NCI-H1105 treated with DMSO at 0.1 percent for 48 hours (cell line): ENCODE measurements at places on chromosomes 3 and 15.

DNA sequence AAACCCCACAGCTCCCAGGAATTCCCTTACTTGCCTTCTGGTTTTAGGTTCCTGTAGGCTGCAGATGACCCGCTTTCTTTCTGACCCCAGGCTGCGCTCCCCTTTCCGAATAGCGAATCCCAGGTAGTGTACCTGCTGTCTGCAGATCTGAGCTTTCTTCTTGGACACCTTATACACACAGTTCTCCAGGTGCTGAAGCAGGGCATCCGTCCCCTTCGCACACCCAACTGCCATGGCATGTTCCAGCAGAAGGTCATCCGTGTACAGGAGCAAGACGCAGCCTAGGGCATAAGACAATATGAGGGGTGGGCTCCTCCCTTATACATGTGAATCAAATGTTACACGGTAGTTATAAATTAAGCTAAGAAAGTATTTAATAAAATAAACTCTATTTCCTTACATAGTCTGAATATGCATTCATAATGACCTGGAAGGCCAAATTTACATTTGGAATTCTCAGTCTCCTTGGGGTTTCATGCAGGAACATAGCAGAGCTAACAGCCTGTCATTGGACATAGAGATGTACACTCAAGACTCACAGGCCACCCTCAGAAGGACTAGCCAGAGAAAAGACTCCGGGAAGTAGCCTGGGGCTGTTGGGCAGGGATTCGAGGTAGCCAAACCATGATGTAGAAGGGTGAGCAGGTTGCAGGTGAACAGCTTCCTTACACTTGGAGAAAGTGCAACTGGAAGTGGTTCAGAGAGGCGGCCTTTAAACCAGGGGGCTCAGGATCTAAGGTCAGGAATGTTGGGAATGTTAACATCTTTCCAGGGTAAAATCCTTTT is 8.2 kb upstream of the DNAAF4 start:
- no peak for DNase-seq

GRCh38 chr3:189636048-189636447 is 4.9 kb downstream of the TP63 start:
- DNase-seq, result no peak

DNA sequence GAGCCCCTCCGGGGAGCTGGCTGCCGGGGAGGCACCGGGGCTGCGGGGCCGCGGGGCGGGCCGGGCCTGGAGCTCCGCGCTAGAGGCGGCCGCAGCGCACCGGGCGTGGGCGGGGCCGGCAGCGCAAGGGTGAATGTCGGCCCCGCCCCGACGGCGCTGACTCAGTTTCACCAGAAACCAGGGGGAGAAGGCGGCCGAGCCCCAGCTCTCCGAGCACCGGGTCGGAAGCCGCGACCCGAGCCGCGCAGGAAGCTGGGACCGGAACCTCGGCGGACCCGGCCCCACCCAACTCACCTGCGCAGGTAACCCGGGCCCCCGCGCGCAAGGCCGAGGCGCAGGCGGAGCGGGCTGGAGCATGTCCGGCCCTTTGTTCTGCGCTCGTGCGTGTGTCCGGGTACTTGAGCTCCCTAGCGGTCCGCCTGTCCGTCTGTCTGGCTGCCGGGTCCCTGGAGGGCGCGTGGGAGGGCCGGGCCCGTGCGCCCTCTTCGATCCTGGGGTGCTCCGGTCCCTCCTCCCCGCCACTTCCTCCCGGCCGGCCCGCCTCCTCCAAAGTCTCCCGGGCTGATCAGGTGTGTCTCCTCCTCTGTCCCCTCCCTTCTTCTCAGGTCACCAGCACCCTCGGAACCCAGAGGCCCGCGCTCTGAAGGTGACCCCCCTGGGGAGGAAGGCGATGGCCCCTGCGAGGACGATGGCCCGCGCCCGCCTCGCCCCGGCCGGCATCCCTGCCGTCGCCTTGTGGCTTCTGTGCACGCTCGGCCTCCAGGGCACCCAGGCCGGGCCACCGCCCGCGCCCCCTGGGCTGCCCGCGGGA is at the start of gene SPINT1:
Gene SPINT1, plus strand, starts transcription at position 164 of the 811 bp plus-strand sequence. Its CDS starts 507 bp downstream, at position 671.
- DNase-seq, result peak; percentile 27

DNA sequence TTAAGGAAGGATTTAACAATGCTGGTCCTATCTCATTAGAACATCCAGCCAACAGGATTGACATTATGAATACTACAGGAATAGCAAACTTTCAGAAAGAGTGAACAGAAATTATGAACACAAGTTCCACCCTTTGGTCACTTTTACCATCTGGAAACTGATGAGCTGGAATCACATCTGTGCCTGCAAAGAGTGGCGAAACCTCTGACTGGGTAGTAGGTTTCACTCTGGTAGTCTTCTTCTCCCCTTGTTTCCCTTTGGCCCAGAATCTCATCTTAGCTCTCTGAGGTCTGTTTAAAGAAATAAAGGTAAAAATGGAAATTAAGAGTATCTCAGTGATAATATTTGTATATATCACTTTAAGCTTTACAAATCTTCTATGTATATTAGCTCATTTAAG is 73.1 kb downstream of the NR2E3 start:
- DNase-seq, result no peak

- DNase-seq, result no peak
These were observed 26.2 kb upstream of the IL20RB start for GRCh38 chr3:136931606-136932005.

DNA sequence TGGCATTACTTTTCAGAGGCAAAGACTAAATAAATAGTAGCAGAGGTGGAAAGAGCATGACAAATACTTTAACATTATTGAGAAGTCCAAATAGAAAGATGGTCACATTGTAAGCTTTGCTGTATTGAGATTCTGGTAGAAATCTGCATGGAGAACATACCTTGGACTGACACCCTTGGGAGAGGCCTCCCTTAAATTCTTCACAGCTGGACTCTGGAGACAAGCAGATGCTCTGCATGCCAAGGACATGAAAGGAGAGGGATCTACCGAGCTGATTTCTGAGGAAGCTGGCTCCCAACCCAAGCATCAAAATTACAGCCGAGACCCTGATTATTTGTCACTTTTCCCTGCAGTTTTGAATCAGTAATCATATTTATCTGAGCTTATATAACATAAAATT is 212.5 kb upstream of the COL8A1 start:
- no peak for DNase-seq

GRCh38 chr3:51282931-51283330 is 102.2 kb upstream of the MANF start:
- no peak for DNase-seq

GRCh38 chr3:122773944-122774509 is 19.6 kb downstream of the HSPBAP1 start:
- DNase-seq, result no peak

GRCh38 chr15:52462806-52463360 is 65.8 kb downstream of the MYO5A start:
- no peak for DNase-seq

GRCh38 chr3:23994244-23994569 is 49.1 kb downstream of the NR1D2 start:
- DNase-seq, result no peak

DNA sequence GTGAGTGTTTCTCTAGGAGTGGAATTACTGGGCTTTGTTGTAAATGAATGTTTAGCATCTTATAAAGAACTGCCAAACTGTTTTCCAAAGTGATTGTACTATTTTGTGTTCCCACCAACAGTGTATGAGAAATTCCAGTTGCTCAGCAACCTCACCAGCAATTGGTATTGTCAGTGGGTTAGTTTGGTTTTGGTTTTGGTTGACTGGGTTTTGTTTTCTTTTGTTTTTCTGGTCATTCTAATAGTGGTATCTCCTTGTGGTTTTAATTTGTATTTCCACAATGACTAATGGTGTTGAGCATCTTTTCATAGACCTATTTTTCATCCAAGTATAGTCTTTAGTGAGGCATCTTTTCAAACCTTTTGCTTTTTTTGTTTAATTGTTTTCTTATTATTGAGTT is 27.1 kb downstream of the FILIP1L start:
- DNase-seq, result no peak

DNA sequence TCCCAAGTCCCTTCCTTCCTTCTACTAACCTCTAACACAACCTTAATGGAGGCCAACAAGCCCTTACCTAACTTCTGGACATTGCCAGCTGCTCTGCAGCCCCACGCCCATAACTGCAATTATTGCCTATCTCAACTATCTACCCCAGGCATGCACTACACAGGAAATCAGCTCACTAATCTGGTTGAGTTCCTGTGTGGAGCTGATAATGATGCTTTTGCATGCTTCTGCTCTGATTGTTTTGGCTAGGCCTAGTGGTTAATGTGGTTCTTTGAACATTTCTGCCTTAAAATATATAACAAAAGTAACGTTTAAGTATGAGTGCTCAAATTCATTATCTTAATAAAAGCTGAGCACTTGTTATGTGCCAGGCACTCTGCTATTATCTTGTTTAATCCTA is 463.9 kb downstream of the MFSD1 start:
- DNase-seq, result no peak

DNA sequence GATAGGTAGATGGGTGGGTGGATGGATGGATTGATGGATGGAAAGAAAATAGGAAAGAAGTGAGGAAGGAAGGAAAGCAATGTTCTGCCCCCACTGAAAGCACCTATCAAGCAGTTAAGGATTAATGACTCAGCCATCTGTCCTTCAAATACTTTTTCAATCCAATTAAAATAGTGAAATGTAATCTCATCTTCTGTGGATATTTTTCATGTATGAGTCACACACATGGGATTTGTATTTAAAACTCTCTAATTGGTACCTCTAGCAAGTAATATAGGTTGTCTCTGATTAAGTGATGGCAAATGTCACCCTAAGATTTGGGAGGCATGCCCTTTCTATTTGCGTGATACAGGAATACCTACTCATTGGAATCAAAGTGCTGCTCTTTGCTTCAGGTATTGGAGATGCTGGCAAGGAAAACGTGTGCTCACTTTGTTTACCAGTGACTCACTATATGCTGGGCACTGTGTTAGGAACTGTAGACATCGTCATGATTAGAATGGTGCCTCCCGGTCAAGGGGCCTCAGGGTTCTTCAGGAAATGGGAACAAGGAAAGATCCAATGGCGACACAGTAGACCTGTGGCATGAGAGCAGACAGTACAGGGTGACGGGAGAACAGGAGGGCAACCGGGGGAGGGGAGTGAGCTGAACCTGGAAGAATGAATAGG is 230.1 kb downstream of the CLSTN2 start:
- DNase-seq, result no peak

DNA sequence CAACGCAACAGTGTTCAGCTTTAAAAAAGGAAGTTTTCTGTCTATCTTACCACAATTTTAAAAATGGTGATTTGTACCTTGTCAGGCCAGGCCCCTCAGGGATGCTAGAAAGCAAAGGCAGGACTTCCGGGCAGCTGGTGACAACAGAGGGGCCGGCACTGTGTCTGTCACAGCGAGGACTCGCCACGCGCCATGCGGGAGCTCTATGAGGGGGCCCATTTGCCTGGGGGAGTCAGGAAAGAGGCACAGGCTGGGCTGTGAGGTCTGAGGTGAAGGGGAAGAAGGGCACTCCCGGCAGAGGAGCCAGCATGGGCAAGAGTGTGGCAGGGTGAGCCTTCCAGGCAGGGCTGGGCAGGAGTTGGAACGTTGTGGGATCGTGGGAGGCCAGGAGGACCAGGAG is 7.0 kb downstream of the IQSEC1 start:
- DNase-seq, result no peak

DNA sequence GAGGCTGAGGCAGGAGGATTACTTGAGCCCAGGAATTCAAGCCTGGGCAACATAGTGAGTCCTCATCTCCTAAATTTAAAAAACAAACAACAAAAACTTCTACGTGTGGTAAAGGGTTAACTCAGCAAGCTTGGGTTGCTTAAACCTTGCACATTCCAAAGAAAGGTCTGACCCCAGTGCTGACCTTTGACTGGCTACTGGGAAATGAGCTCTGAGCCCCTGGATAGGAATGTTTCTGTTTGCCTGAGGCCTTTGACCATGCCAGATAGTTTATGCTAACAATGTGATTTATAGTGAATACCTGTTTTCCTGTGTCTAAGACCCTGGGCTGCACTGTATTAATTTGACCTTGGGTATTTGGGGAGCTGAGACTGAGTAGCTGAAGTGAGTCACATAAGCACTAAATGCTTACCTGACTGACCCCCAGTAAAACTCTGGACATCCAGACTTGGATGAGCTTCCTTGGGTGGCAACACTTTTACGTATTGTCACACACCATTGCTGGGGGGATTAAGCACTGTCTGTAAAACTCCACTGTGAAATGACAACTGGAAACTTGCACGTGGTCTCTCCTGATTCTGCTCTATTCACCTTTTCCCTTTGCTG is 20.7 kb downstream of the TCAIM start:
- DNase-seq, result no peak

GRCh38 chr3:147298511-147298982 is 107.8 kb downstream of the ZIC4 start:
- DNase-seq, result peak; percentile 56

DNA sequence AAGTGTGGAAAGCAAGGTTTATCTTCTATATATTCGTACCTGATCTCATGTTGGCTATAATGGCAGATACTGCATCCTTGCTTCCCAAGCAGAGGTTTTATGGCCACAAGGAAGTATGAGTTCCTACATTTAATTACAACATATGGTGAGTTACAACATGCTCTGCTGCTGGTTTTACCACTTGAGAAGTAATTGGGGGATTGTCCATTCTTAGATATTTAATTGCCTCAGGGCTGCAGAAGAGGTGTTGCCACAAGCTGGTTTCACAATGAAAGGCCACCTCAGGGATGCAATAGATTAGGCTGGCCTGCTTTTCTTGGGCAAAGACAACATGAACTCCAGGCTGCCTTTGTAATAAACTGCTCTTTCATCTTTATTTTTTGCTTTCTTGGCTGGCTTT is 48.6 kb downstream of the RAP2B start:
- DNase-seq, result no peak

GRCh38 chr3:175651716-175652115 is 792.6 kb downstream of the NAALADL2 start:
- no peak for DNase-seq

DNA sequence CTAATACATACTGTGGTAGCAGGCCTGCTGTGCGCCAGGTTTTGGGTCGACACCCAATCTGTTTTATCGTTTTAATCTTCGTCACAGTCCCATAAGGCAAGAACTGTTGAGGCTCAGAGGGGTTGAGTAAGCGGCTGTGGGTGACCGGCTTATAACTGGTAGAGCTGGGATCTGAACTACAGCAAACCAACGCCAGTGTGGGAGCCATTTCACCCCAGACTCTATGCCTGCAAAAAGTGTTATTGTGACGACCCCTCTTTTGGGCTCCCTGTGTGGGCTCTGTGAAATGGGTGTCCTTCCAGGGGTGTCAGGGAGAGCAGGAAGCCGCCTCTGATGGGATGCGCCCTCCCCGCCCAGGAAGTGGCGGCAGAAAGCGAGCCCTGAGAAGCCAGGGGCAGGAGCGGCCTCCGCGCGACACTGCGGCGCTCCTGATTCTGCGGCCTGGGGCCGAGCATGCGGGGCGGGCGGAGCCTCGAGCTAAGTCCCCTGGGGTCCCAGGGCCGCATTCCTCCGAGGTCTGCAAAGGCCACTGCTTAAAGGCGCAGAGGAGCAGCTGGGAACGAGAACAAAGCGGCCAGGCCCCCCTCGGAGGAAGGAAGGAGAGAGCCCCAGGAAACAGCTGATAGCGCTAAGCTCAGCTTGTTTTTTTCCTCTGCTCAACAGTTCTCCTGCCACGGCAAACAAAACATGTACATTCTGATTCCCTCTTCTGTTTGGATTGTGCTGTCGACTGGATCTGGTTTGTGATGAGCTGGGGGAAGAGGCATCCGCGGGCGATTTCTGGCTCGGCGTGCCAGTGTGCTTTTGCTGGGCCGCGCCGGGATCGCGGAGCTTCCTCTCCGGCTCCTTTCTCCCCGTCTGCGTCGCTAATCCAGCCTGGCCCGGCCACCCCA is 33.9 kb downstream of the GRK7 start:
- no peak for DNase-seq

- no peak for DNase-seq
These were observed 40.5 kb upstream of the PDZRN3 start for GRCh38 chr3:73665286-73665685.
